ENCODE measurements at places on chromosomes 11 and 22.

GRCh38 chr11:127042445-127042844 lies 41.9 kb upstream of the KIRREL3 start:
- no peak for DNase-seq

- DNase-seq, result no peak
These were observed 66.8 kb downstream of the CYB5R2 start for GRCh38 chr11:7606496-7606895.

DNA sequence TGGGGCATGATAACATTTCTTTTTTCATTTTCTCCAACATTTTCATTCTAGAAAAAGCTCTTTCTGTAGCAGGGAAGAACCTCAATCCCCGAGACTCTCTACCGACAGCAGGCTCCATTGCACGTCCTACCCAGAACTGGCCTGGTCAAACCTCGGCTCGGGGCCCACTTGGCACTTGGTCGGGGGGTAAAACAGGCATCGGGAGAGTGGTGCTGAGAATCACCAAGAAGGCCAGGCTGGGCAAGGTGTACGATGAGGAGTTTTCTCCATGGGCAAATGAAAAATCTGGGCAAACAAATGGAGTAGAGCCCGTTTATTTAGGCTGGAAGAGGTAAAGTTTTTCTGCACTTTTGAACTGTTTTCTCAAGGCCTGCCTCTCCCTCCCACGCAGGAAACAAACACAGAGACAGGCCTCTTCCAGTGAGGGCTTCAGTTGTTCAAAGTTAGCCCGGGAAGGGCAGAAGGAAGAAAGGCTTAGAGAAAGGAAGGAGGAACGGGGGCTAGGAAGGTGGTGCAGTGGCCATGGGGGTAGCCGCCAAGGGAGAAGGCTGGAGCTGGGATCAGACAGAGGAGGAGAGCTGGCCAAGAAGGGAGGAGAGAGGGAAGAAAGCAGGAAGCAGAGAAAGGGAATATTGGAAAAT lies 87.6 kb downstream of the ETS1 start:
- DNase-seq, result no peak

GRCh38 chr11:35491231-35491871 lies 34.1 kb downstream of the PAMR1 start:
- peak; percentile 72 for DNase-seq

DNA sequence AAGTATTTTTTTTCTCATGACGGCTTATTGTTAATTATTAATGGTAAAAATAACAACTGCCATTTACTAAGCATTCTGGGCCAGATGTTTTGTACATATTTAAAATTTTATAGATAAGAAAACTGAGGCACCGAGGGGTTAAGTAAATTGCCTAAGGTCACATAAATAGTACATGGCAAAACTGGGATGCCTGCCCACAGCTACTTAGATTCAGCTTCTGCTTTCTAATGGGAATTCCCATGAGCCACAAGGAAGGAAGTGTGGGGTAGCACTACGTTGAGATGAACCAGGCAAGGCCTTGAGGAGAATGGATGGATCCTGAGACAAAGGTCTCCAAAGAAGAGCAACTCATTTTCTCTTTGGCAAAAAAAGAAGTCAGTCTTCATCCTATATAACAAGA lies 11.9 kb upstream of the PHF21A start:
- DNase-seq, result no peak

DNA sequence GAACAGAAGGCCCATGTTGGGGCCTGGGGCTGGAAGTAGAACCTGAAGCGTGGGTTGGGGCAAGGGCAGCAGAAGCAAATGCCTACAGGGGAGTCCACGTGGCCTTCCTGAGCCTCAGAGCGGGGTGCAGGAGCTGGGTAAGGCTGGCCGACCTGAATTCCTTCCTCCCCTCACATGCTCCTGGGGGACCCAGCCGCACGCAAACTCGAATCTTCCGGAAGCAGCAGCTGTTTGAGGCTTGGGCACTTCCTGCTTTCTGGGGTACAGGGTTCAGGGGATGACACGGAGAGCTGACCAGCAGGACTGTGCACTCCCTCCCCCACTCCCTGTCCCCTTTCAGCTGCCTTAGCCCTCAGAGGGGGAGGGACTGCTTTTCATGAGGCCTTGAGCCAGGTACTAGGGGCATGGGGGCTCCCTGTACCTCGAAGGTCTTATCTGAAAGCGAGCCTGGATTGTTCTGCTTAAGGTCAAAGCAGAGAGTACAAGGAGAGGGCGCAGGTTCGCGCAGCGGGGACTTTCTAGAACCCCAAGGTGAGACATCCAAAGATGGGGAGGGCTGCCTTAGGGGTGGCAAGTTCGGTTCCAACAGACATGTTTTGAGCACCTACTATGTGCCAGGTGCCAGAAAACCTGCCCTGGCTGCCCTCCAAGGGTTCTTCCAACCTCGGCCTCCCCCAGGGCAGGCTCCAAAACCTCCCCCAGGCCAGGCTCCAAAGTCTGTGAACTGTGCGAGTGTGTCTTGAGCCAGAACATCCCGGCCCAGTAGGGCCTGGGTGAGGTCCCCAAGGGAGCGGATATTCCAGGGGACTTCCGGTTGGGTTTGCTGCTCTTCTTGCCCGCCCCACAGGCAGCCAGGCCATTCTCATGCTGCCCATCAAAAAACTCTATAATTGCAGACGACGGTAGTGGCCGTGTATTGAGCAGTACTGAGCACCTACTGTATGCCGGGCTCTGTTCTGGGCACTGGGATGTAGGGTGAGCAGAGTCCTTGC lies 1.7 kb downstream of the NCF4 start:
- no peak for DNase-seq

DNA sequence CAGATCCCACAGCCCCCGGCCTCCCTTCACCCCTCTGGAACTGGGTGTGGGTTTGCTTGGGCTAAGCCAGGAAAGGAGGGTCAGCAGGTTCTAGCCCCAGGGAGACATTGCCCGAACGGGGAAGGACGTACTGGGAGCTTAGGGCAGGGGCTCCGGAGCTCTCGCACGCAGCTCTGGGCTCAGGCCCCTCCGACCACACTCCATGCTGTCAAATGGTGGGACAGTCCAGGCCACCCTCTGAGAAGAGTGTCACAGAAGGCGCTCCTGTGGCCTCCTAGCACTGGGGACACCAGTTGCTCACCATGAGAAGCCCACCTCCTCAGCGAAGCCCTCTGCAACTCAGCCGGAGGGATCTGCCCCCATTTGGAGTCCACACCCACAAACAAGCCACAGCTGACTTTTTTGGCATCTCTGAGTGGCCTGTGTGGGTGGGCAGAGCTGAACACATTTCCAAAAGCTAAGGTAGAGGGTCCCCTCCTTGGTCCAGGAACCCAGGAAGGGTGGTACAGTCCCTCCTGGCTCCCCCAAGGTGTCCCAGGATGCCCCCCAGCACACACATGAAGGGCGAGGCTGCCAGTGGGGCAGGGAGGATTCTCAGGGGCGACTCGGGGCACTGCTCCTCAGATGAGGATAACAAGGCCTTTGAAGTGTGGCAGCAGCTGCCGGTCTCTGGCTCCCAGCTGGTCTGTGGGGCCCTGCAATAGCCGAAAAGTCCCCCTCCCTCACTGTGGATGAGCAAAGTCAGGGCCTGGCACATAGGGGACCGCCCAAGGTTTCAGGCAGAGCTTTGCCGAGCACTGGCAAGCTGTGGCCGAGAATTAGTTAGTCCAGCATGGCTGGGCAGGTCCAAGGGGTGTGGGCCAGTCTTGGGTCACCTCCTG lies 13.0 kb upstream of the TEF start:
- no peak for DNase-seq

DNA sequence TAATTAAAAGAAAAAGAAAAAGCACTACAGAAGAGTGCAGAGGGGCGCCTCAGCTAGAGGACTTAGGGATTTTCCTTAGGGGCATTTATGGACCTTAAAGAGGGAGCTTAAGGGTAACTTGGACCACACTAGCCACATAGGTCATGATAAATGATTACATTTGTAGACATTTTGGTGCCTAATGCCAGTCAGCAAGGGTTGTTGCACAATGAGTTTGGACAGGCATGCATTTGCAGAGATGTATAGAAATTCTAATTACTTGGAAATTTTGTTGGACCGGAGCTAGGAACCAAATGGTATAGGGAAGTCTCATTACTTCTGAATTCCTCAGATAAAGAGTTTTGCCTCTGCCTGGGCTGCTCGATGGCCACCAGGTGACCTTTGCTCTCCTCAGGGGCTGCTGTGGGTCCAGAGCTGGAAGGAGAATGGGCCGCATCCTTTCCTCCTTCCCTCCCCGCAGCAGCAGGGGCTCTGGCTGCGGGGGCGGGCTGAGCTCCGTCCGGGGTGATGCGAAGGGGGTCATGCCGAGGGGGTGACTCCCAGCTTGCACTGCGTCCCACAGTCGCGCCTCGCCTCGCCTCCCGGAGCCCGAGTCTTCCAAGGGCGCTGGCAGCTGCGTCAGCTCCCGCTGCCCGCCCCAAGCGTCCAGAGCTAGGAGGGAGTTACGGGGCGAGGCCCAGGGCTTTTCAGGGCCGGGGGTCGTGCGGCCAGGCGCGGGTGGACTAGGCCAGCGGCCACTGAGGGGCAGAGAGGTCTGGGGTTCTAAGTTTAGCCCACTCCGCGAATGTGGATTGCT lies 20.3 kb upstream of the MALAT1 start:
- DNase-seq, result no peak

GRCh38 chr11:61912530-61912898 lies 4.9 kb downstream of the RAB3IL1 start:
- no peak for DNase-seq

DNA sequence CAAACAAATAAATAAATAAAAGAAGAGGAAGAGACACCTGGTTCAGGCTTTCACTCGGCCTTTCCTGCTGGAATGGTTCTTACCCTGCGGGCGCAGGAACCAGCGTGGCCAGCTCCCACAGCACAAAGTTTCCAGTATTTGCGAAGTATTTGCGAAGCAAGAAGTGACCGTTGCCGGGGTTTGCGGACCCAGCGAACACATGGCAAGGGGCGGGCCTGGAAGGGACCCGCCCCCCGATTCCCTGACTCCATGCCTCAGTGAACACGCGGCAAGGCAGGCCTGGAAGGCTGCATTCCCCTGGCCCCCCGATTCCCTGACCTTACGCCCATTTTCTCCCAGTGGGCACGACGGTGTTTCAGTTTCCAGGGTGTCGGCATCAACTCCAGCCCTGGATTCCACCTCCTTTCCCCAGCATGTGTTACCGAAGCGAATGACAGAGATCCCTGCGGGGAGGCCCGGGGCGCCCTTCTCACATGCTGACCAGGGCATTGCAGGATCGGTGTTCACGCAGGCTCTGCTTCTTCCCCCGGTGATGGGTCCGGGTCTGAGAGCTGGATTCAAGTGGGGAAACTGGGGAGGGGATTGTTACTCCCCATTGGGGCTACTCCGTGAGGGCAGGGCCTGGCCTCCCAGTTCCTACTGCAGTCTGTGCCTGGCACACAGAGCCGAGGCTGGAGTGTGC lies 102.8 kb downstream of the MPPED1 start:
- DNase-seq, result no peak

DNA sequence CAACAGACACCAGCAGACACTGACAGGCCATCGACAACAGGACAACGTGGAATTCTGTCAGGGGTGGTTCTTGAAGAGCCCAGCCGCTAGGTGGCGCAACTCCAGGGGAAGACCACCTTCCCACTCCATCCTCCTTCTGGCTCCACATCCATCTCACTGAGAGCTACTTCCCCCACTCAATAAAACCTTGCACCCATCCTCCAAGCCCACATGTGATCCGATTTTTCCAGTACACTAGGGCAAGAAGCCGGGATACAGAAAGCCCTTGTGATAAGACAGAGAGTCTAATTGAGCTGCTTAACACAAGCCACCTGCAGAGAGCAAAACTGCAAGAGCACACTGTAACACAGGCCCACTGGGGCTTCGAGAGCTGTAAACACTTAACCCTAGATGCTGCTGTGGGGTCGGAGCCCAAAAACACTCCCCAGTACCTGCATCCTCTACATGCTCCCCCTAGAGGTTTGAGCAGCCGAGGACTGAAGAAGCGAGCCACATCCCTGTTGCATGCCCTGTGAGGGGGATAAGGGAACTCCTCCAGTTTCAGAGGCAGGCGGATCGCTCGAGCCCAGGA lies 11.5 kb upstream of the RAB39A start:
- no peak for DNase-seq

GRCh38 chr11:68454767-68455166 lies 5.8 kb upstream of the PPP6R3 start:
- no peak for DNase-seq

DNA sequence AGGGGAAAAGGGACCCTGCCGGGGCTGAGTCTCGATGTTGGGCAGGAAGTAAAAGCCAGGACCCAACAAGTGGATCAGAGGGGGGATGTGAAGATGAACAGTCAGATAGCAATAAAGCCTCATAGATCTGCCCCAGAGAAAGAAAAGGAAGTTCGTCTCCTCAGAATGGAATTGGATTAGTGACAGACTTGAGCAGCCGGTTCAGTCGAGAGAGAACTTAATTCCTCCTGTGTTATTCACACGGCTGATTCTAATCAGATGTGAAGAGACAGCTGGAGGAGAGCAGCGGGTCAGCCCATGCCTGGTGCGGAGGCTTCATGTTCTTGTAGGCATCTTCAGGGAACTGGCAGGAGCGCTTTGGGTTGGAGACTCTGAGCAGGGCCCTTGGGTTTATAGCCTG lies 29.3 kb upstream of the CABP7 start:
- DNase-seq, result no peak

DNA sequence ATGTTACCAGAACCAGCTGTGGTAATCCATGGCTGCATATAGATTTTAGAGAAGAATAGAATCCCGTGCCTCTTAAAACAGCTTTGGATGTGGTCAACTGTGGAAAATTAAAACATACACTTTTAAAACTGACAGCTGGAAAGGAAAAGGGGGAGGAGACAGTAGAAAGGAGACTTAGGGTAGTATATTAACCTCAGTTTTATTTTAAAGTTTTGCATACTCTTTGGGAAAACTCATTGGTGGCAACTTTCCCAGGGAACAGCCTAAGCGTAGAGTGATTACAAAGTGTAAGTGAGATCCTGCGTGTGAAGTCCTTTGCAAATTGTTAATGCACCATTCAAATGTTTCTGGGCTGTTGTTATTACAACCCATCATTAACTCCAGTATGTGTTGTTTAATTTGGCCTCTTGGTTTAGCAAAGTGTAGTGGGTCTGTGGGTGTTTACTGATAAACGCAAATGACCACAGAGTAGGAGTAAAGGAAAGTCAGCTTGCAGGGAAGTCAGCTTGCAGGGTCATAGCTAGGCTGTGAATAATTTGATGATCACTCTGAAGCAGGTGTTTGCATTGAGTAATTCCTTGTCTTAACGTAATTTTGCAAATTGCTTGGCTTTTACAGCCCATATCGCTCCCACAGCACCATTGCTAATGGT lies 88.0 kb upstream of the DBX1 start:
- DNase-seq, result no peak

- no peak for DNase-seq
These were observed 13.7 kb downstream of the AMOTL1 start for GRCh38 chr11:94781837-94782236.

DNA sequence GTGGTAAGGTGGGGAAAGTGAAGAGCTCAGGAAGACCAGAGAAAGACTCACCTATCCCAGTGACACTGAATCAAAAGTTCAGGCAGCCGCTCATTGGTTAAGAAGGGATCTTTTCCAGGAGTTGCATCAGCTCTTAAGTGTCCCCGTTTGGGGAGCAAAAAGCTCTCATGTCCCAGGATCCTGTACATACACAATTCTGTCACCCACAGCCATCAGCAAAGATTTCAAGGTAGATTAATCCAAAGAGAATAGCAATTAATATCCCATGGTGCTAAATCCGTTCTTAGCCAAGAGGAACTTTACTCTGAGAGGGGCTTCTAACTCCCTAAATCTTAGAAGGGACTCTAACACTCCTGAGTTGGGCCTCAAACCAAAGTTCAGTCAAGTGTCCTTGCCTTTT lies 19.3 kb downstream of the FOLR3 start:
- DNase-seq, result no peak
